ENCODE measurements at places on chromosomes 3 and 15.

- DNase-seq = no peak
Observed at GRCh38 chr3:115580566-115580965, 42.7 kb upstream of the GAP43 start.

DNA sequence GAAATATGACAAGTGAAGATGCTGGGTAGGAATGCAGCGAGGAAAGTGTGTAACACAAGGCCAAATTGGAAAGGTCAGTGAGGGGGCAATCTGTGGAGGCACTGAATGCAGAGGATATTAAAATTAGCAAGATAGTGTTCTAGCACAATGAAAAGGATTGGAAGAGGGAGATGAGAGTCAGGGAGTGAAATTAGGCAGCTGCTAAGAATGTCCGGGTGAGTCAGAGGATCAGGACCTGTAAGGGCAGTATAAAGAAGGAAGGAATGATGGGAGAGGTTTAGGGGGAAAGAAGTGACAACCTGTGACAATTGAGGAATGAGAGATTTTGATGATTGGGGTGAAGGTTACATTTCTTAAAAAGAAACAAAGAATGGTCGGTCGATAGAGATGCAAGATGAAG is 103.5 kb downstream of the UBE3A start:
- no peak for DNase-seq

DNA sequence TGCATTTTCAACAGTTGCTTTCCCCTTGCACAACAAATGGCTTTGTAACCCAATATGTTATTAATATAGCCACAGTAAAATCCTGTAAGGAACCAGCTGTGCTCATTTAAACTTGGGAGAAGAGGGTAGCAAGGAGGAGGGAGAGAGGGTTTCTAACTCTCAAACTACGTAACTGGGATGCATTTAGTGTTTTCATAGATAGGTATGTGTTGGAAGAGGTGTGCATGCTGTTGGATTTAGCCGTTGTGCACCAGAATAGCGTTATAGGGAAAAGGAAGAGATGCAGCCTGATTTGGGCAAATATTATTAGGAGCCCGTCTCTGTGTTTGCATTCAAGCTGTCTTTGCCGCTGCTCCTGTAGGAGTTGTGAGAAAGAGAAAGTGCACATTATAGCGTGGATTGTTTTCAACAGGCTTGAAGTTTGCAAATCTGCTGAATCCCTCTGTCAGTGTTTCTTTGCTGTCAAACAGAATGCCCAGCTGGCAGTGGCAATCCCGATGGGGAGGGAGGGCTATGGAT is 39.4 kb downstream of the ARPP21 start:
- DNase-seq = no peak

- DNase-seq = no peak
Observed at GRCh38 chr3:66858656-66859381, 139.3 kb upstream of the KBTBD8 start.

DNA sequence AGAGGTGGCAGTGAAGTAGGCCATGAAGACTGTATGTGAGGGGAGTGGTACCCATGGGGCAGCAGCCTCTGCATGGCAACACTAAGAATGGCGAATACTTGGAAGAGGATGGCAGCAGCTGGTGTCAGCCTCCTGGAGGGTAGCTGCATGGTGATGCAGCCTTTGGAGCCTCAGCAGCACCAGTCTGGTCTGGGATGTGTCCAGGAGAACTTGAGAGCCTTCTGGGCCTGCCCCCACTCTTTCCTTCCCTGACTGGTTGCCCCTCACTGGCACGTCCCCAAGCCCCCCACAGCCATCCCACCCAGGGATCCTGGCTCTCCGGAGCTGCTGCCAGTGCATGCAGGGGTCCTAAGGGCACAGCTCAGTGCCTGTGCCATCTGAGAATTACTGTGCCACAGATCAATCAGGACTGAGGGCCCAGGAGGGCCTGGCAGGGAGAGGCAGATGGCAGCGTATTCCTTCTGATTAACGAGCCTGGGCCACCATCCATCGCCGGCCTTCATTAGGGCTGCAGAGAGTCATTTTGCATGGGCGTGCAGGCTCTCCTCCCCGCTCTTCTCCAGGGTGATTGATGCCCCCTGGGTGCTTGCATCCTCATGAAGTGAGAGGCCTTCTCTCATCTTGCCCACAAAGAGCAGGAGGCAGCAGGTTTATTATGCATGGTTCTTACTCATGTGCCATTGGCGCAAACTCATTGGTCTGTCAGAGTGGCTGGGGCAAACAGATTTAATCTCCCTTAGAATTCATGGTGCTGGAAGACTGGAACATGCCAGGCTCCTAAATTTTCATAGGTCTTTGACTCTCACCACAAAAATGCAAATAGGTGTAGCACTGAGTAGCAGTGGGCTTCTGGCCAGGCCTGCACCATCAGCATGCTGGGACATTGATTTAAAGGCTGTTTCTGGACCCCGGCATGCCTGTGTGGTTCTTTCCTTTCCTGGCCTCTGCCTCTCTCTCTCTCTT is 116.8 kb downstream of the EPHB1 start:
- no peak for DNase-seq

GRCh38 chr3:4730719-4731118 is 237.6 kb downstream of the ITPR1 start:
- no peak for DNase-seq

- no peak for DNase-seq
Observed at GRCh38 chr3:173510565-173510964, 113.0 kb downstream of the NLGN1 start.

All from activated CD4-positive, CD25-positive, alpha-beta regulatory T cell treated with anti-CD3 and anti-CD28 coated beads, Interleukin-2, amount 50 U/mL, for 72 hours (primary cell).